Femur (tissue), 1 donor: ENCODE measurements at places on chromosomes 1 and 21.

DNA sequence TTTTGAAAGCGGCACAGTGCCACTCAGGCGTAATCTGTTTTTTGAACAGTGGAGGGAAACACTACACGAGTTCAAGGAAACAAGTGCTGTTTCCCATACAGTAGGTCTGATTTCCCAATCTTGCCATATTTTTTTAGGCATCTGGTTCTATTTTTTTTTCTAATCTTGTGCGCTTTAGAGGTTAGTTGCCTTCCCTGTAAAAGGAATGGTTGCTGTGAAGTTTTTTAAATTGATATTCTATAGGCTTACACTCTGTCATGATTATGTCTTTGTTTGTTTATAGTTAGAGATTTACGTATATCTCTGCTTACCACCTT lies 1.2 kb downstream of the NASP start:
- DNase-seq: no peak

DNA sequence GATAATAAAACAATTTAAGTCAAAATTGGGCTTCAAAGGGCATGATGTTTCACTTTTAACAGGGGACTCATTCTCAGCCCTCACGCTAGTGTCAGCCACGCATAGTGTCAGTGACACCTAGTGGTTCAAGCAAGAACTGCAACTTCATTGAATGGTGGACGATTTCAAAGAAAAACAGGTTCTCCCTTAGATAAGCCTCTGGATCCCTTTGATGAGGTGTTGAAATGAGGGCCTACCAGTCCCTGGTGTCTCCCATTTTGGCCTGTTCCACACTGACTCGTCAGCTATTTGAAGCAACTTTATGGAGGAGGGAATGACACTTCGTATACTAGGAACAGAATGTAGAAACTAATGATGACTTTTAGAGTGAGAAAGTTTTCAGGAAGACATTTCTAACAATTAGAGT lies 56.2 kb downstream of the FCRL5 start:
- peak; percentile 23 for DNase-seq

DNA sequence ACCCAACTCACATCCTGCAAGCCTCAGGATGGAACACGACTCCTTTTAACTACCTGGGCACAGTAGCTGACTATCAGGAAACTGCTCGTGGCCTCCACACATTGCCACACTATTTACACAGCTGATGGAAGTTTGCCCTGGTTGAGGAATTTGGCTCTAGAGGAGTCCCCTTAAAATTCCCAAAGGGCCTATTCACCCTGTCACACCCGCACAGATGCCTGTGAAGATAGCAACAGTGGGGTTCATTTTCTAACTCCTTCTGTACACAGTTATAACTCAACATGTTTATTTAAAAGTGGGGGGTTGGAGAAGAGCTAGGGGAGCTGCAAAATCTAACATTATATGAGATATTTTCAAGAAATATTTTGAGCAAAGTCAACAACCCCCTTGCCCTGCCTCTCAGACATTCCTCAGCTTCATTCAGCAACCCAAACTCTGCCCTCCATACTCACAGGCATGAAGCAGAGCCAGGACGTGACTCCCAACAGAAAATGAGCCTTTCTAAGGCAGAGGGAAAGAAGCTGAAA lies 35.8 kb upstream of the CCN1 start:
- peak; percentile 43 for DNase-seq

DNA sequence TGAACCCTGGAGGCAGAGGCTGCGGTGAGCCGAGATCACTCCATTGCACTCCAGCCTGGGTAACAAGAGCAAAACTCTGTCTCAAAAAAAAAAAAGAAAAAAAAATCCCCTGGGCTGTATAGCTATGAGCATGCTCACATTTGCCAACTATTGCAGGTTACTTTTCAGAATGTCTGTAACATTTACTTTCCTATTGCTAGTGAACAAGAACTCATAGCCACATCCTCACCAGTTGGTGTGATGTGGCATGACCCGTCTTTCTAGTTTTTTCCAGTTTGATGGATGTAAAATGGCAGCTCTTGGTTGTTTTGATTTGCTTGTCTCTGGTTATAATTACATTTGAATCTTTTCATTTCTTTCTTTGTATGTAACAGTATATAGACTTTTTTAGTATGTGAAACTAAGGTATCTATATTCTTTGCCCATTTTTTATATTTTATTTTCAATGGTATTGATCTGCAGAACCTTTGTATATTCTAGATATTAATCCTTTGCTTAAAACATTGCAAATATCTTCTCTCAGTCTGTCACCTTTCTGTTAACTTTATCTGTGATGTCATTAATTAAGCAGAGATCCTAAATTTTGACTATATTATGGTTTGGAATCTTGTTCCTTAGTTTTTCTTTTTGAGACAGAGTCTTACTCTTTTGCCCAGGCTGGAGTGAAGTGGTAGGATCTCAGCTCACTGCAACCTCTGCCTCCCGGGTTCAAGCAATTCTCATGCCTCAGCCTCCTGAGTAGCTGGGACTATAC lies 11.6 kb downstream of the MED18 start:
- DNase-seq: no peak

GRCh38 chr1:59309795-59310548 lies 13.1 kb downstream of the FGGY start:
- DNase-seq: no peak

- DNase-seq: no peak
Observed at GRCh38 chr1:21741206-21741605, 41.7 kb downstream of the USP48 start.

DNA sequence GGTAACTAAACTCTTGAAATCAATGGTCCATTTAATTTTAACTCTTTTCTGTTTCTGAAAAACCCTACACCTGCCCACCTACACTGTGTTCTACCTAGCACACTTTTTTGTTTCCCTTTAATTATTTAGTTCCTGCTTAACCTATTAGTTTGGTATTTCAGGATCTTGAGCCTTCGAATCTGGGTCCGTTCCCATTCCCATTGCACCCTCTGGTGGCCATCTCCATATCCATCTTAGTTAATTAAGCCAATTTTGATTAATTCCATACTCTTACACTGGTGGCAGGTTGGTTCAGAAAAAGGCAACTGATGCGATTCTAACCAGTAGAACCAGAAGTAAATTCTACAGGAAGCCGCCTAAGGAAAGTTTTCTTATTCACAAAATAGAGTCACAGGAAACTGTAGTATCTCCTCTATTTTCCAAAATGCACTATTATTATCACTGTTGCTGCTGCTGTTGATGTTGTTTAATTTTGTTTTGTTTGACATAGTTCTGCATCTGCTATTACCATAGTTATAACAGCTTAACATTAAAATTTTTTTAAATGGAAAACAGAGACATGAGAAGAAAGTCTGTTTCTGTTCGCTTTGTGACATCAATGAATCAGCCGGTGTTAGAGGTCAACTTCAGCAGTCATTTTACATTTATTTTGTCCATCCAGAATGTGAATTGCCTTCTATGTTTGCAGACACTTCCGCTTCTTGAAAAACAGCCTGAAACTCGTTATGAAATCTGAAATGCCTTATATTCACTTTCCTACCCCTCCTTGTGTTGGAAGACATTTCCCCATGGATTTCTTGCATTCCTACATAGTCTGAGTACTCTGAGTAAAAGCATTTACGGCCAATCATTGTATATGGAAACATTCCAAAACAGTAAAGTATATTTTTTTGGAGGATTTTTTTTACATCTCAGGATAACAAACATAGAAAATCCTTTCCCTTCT lies 115.5 kb upstream of the NCAM2 start:
- no peak for DNase-seq

GRCh38 chr1:7808253-7808844 lies 24.3 kb downstream of the PER3 start:
- DNase-seq: no peak

- no peak for DNase-seq
Observed at GRCh38 chr1:244757091-244757939, 78.1 kb upstream of the COX20 start.

- DNase-seq: no peak
Observed at GRCh38 chr1:157994704-157995582, 1.5 kb downstream of the KIRREL1 start.

DNA sequence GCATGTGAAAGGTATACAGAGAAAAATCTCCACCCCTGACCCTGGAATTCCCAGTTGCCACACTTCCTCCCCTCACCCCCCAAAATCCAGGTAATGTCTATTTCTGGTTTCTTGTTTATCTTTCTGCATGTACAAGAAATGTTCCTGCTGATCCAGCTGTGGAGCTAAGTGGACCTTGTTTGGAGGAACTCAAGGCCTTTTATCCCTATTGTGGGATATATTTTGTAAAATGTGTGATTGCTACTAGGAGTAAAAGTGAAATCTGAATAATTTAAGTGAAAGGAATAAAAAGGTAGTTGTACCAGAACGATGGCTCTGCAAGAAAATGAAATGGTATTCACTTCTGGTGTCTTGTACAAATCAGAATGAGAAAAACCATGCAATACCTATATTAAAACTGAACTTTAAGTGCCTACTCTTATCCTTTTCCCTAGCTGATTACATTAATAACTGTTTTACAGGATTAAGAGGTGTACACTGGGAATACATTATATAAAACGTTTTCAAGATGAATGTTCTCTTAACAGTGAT lies 3.0 kb downstream of the SPEN start:
- DNase-seq: no peak

DNA sequence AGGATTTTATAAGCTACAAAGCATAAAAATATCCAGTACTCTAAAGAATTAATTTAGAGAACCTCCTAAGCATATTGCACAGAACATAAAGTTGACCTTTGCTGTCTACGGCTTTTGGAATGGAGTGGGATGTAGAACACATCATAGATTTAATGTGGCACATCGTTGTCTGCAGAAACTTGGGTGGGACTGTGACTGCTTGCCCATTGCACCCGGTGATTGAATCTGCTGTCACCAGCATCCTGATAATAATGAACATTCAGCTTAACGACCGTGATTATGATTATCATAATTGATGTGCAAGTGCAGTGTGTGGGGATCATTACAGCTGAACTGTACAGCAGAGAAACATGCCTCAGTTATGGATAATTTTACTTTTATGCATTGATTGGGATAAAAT lies 181.9 kb downstream of the SPATA17 start:
- no peak for DNase-seq

- no peak for DNase-seq
Observed at GRCh38 chr1:91774520-91775203, 111.3 kb downstream of the TGFBR3 start.

DNA sequence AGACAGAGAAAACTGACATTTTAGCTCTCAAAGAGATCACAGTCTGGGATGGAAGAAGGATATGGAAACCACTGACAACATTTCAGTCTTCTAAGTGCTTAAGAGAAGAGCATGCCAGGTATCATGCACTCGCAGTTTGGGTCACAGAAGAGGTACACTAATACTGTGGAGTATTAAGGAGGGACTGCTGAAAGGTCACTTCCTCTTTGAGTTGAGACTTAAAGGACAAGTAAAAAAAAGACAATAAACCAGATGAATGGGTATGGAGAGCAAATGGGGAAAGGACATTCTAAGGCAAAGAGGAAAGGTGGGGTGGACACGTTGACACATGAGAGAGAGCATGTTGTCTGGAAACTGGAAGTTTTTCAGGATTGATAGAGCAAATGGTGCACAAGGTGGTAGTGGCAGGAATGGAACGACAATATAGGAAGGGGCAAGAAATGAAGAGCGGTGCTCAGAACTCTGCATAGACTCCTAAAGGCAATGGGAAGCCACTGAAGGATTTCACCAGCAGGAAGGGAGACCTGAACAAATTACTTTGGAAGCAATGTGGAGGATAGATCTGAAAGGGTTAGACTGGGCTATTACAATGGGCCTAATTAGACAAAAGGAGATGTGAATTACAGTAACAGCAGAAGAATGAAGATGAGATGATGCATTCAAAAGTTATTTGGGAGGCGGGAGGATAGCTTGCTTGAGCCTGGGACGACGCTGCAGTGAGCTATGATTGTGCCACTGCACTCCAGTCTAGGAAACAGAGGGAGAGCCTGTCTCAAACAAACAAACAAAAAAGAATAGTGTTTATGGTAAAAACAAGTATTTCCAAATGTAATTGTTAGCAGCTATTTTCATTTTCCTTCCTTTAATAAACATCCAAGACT lies 11.1 kb downstream of the DIPK1A start:
- no peak for DNase-seq

DNA sequence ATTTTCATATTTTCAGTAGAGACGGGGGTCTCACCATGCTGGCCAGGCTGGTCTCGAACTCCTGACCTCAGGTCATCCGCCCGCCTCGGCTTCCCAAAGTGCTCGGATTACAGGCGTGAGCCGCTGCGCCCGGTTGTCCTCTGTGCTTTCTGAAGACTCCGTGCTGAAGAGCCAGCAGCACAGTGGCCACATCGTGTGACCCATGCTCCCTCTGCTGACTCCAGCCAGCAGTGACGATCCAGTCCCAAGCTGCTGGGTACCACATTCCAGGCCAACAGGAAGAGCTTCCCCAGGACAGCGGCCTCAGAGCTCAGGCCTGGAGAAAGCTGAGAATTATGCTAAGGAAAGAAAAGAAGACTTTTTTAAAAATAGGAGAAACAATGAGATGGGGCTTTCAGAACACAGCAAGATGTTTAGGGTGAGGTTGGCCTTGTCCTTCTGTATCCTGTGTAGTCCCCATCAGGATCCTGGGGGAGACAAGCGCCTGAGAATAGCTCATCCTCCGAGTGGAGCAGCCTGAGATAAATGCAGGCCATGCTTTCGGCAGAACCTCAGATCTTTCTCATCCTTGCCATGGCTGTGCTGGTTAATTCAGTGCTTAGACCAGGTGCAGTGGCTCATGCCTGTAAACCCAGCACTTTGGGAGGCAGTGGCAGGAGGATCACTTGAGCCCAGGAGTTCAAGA lies 207.1 kb downstream of the SLC35F3 start:
- peak; percentile 47 for DNase-seq

- DNase-seq: no peak
Observed at GRCh38 chr1:192057766-192058165, 100.5 kb upstream of the RGS18 start.

- DNase-seq: no peak
Observed at GRCh38 chr1:203076031-203076511, 9.7 kb downstream of the MYOG start.

DNA sequence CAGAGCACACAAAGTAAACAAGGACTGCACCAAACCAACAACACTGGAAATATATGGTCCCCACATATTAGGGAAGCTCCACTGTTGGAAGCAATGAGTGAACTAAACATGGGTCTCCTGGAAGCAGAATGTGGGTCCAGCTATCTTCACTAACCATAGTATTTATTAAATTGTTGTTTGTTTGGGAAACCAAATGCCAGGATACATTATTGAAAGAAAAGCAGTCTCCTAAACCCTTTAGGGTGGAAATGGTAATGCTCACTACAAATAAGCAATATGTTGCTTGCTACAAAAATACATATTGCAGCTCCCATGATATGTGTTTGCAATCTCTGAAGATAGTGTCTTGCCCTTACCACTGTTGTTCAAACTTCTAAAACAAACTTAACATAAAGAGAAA lies 2.2 kb downstream of the NEGR1 start:
- no peak for DNase-seq

- DNase-seq: no peak
Observed at GRCh38 chr1:151007853-151008243, 401 bp upstream of the PRUNE1 start.
